ENCODE measurements at places on chromosomes 5 and 9.

GRCh38 chr5:77963795-77964194 is 187.7 kb upstream of the TBCA start:
- DNase-seq = no peak

GRCh38 chr5:78574731-78575161 is 73.8 kb downstream of the LHFPL2 start:
- DNase-seq = no peak

- no peak for DNase-seq
Observed at GRCh38 chr5:107893642-107894041, 222.9 kb upstream of the EFNA5 start.

DNA sequence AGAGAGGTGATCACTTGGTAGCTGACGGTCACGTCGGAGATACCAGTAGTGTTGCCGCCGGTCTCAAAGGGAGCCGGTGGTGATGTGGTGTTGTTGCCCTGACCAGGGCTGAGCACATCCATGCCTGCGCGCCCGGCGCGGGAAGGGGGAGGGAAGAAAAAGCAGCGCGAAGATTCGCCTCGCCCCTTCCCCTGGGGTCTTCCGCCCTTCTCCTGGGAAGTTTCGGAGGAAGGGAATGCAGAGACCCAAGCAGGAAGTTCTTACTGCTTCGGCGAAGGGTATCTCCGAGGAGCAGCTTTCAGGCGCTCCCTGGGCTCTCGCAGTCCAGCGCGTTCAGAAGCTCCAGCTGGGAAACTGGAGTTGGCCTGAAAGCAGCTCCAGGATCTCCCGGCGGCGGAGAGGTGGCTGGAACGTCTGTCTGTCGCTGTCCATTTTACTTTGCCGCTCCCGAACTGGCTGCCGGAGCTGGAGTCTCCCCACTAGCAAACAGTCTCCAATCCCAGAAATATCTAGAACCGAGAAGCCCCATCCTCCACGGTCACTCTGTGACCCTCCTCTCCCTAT is 565 bp downstream of the HTR1A start:
- DNase-seq = no peak

GRCh38 chr5:143931986-143932385 is 120.0 kb downstream of the HMHB1 start:
- DNase-seq = no peak

GRCh38 chr5:168270476-168270875 is 21.0 kb upstream of the WWC1 start:
- DNase-seq = no peak

All from neural crest cell (in vitro differentiated cells).